ENCODE measurements at places on chromosomes 5 and 9.

- DNase-seq, result no peak
Measured at GRCh38 chr9:94081435-94081834, 2.8 kb upstream of the PTPDC1 start.

DNA sequence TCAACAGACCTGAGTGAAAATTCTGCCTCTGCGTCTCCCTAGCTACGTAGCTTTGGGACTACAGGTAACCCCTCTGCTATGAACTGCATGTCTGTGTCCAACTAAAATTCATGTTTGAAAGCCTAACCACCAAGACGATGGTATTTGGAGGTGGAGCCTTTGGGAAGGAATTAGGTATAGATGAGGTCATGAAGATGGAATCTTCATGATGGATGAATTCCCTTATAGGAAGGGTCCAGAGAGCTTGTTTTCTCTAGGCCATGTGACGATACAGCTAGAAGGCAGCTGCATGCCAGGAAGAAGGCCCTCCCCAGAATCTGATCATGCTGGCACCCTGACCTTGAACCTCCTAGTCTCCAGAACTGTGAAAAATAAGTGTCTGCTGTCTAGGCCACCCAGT lies 296.4 kb downstream of the SLIT3 start:
- no peak for DNase-seq

- DNase-seq, result no peak
Measured at GRCh38 chr9:99516657-99517049, 294.6 kb downstream of the SEC61B start.

GRCh38 chr5:123802298-123802951 lies 290.4 kb downstream of the CSNK1G3 start:
- no peak for DNase-seq

Measured in stimulated activated CD4-positive, alpha-beta T cell treated with anti-CD3 and anti-CD28 coated beads, Interleukin-12 subunit alpha, Interleukin-12 subunit beta, amount 100 ng/mL, for 24 hours (primary cell).